ENCODE measurements at places on chromosomes 4 and X.

DNA sequence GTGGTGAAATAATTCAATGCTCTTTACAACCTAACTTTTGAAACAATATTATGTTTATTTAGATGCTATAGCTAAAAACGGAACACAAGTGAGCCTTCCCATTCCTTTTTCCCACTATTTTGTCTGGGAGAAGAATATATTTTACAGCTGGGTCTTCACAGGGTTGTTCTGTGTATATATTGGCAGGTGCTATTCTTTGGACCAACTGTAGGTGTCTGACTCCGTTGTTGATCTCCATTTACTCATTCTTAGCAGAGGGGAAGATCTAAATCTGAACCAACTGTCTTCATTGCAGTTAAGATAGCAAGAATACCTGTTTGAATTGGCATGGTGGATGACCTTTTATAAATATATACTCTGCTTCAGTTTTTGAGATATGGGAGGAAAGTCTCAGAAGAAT lies 257.4 kb downstream of the CFAP299 start:
- DNase-seq, result no peak

DNA sequence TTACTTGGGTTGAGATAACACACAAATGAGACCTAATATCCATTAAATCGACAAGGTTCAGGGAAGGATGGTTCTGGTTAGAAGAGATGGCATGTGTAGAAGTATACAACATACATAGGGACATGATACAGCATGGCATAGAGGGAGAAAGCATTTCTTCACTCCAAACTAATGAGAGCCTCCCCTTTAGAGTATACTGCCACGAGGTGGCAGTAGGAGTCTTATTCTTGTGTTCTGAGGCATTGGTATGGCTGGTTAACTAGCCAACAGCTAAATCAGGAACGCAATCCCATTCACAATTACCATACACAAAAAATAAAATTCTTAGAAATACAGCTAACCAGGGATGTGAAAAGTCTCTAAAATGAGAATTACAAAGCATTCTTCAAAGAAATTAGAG lies 29.1 kb upstream of the TRO start:
- peak; percentile 55 for DNase-seq

GRCh38 chr4:171875291-171875690 lies 62.1 kb downstream of the GALNTL6 start:
- DNase-seq, result no peak

DNA sequence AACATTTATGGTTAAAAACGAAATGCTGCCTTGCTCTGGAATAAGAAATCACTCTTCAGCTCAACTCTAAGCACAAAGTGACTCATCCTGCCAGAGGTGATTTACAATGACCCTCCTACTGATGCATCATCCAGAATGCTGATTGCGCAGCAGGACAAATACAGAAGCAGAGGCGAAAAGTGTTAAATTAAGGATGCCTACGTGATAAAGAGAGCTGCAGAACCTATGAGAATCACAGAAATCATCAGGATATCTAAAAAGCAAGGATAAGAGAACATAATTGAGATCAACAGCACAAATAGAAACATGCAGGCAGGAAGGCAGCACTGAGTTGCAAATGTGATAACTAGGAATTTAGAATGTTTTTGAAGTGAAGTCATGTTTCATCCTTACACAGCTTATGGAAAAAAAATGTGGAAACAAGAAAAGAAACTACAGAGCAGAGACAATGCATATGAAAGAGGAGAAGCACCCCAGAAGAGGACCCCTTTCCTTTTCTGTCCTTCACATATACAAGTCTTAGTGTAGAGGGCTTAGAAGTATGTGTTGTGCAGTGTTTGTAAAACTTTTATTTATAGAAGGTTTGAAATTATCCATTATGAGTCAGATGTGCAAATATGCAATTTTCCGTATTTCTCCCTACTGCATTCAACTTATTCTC lies 188.4 kb downstream of the SLC7A11 start:
- no peak for DNase-seq

GRCh38 chr4:153249199-153250041 lies 45.2 kb downstream of the TRIM2 start:
- DNase-seq, result peak; percentile 89

- DNase-seq, result no peak
Observed at GRCh38 chrX:11781734-11782370, 23.8 kb downstream of the MSL3 start.

DNA sequence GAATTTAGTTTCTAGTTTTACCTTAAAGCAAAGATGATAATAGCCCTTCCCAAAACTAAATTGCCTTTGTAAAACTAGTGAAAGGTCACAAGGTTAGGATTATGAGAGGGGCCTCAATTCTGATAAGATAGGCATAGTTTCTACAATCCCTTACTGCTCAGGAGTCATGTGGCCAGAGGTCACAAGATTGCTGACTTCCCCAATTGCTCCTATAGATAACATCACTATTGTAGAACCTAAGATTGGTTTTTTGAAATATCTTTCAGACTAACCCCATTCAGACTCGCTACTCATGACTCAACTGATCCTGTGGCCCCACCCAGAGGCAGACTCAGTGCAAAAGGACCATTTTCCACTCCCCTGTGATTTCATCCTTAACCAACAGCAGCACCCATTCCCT lies 70.3 kb downstream of the SCD5 start:
- DNase-seq, result no peak

- DNase-seq, result no peak
Observed at GRCh38 chr4:47221721-47222120, 190.4 kb downstream of the GABRB1 start.

DNA sequence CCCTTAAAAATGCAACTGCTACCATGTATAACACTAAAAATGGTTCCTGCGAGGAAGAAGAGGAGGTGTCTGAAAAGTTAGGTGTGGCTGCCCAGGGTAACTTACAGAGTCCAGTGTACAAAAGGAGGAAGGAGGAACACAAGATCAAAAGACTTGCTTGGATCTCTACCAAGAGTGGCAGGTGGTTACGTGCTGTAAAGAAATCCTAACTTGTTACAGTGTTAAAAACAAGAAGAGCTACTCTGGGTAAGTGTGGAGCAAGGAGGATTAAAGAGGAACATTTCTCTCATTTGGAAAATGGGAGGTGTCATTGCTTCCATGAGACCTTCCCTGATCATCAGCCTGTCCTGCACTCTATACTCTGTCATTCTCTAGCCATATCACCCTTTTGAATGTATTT lies 242.0 kb downstream of the PTTG2 start:
- no peak for DNase-seq

DNA sequence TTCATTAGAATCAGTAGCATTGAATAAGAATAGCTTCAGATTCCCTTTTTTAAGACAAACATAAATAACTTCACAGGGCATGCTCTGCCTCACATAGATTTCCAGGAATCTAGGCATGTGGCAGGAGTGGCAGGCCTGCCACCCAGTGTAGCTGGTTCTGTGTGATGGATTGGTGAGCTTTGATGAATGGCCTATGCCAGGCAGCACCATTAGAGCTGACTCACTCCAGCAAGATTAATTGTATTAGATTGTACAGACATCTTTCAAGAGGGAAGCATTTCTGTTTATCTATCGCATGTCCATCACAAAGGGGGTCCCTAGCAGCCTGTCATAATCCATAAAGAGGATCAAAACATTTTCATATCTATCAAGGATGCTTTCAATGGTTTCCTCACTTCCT lies 71.9 kb downstream of the NAA11 start:
- DNase-seq, result no peak

DNA sequence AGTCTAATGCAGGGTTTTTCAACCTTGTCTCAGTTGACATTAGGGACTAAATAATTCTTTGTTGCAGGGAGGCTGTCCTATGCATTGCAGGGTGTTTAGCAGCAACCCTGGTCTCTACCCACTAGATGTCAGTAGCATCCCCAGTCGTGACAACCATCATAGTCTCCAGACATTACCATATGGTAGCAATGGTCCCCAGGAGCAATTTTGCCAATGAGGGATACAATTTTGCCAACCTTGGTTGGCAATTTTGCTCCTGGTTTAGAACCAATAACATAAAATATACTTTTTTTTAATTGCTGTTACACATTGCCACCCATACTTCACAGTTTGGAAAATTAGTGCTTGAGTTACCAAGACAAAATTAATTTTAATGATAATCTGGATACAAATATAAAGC lies 6.0 kb downstream of the EREG start:
- DNase-seq, result peak; percentile 36

GRCh38 chr4:117560329-117560728 lies 474.0 kb upstream of the NDST3 start:
- DNase-seq, result no peak

GRCh38 chrX:87475793-87476192 lies 41.8 kb upstream of the KLHL4 start:
- DNase-seq, result no peak

DNA sequence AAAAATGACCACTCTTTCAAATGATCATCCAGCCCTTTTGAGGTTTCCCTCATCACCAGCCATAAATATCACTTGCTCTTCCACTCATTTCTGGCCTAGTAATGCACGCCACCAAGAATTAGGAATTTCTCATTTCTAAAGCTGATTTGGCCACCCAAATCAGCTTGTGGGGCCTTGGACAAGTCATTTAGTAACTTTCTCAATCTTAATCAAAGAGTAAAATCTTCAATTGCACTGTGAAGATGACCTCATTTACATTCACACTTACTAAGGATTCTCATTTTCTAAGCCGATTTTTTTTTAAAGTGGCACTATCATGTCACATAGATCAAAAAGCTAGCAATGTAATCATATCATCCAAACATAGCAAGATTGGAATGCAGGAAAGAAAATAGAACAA lies 150.0 kb upstream of the HHIP start:
- no peak for DNase-seq

DNA sequence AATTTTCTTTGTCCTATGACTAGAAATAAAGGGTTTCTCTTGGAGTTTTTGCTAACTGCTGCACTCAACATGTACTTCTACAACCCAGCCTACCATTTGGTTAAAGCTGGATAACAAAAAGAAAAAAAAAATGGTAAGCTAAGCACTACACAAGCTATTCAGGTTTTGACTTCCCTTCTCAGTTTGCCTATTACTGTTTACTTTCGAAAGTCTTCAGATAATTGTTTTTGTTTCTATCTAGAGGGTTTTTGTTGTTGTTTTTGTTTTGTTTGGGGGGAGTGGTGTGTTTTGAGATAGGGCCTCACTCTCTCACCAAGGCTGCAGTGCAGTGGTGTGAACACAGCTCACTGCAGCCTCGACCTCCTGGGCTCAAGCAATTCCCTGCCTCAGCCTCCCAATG lies 46.6 kb downstream of the CLOCK start:
- DNase-seq, result no peak

DNA sequence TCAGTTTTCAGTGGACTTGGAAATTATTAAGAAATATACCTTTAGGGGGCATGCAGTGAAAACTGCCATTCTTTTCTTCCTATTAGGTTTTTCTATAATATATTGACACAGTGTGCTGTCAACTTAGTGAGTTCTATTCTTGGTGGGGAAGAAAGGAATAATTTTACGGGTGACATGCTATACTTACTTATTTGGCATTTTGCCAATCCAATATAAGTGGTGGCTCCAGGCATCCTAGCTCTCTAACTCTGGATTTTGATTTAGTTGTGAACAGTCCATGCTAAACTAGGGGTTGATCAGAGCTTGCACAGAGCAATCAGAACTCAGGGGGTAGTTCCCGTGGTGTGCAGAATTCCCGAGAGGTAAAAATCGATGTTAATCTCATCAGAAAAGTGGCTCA lies 277.7 kb upstream of the FTHL17 start:
- DNase-seq, result no peak

DNA sequence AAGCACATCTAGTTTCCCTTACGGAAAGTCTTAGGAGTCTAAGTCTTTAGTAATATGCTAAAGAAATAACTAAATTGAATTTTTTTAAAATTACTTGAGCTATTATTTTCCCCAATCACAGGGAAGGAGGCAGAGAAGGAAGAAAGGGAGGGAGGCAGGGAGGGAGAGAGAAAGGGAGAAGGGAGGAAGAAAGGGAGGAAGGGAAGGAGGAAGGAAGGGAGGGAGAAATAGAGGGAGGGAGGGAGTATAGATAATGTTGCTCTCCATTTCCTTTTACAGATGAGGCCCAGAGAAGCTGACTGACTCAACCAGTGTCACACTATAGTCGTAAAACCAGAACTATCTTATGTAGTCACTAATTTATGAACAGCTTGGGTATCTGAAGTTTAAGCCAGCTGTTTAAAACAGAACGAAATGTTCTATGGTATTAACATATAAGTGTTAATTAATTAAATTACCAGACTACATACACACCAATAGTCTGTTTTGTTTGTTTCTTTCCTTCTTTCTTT lies 14.6 kb downstream of the SH3RF1 start:
- DNase-seq, result no peak

DNA sequence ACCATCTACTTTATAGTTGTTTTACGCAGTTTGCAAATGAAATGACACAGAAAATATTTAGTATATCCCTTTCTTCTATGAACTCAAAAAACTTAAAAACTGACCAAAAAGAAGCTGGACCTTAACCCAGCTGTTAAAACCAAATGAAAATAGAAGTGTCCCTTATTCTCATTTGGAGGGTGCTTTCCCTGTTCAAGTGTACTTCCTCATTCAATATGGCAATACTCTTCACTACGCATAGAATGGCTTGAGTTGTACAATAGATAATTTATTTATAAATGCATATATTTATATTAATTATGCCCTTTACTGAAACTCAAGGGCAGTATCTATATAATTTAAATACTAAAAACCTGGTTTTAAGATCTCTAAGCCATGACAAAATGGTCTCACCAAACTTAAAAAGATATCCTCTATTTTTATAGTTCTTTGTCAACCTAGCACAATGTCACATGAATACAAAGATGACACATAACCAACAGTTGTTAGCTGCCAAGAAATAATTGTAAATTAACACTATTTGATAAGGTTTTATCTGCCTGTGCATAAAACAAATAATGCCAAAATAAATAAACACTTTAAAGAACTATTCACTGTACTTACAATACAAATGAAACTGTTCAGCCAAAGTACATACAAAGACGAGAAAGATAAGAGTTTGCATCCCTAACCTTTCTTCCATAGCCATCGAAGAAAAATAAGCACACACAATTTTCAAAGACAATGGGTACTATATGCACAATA lies 25.2 kb downstream of the YTHDC1 start:
- DNase-seq, result no peak

GRCh38 chr4:78337244-78338020 lies 214.1 kb upstream of the ANXA3 start:
- no peak for DNase-seq

DNA sequence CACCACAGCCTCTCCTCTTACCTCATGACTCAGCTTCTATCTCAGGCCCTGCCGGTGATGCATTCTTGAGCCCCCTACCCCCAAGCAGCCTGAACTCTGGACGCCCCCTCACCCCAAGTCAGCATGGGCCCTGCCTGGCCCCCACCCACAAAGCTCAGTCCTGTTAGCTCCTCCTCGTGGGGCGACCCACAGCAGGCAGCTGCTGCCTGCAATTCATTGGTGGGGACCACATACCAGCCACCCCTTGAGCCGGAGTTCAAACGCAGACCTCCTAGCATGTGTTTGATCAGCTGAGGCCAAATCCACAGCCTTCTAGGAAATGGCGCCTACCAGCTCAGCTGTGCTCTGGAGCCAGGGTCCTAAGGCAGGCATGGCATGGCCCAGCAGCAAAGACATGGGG lies 111.8 kb downstream of the EFNB1 start:
- no peak for DNase-seq

DNA sequence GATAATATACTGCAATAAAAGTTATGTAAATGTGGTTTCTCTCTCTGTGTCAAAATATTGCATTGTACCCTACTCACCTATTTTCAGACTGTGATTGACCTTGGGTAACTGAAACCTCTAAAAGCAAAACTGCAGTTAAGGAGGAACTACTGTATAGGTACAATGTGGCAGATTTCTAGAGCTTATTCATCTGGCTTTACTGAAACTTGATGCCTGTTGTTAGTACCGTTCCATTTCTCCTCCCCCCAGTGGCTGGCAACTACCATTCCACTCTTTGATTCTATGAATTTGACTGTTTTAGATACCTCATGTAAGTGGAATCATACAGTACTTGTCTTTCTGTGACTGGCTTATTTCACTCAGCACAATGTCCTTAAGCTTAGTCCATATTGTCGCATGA lies 61.9 kb downstream of the HOPX start:
- no peak for DNase-seq

Measured in CD4-positive, alpha-beta T cell treated with Interleukin-21 for 1 hour (primary cell).